ENCODE measurements at places on chromosomes 5 and 9. TPM values are rescaled to one million over a fixed set of nuclear protein-coding genes. Genes with fewer than 3 reads are reported as not detected.
A peak's percentile ranks its signal among the peaks of the same experiment; 100 is the strongest.

- DNase-seq, result no peak
Measured at GRCh38 chr5:144378681-144379080, 208.0 kb downstream of the KCTD16 start.

DNA sequence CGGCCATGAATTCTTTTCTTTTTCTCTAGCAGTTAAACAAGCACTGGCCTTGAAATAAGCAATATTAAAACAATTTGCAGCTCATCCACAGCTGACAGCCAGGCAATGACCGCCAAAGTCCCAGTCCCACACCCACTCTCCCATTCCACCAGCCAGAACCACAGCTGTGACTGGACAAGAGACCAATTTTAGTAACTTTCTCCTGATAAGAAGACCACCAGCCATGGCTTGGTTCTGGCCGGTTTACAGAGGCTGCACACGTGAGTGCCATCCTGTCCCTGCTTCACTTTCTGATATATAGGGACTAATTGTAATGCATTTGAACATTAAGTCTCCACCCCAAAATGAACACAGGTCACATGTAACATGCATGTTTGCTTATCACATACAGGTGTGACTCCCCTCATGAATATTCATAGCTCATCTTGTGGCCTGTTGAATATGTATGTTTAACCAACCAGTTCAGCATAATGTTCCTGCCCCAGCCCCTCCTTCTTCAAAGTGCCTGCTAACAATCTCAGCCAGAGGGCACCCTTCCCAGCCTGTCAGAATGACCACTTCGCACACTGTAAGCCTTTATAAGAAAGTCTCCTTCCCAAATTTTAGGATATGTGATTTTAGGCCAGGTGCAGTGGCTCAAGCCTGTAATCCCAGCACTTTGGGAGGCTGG lies 23.9 kb upstream of the FANCC start:
- DNase-seq, result peak; percentile 23

DNA sequence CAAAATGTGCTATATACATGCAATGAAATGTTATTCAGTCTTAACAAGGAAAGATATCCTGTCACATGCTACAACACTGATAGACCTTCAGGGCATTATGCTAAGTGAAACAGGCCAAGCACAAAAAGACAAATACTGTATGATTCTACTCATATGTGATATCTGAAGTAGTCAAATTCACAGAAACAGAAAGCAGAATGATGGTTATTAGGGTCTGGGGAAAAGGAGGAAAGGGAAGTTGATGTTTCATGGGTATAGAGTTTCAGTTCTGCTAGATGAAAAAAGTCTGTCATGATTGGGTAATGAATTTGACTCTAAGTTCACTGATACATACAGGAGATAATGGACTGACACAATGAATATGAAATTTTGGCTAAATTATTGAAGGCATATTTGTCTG lies 11.2 kb upstream of the RIC1 start:
- DNase-seq, result no peak

- no peak for DNase-seq
Measured at GRCh38 chr5:130237721-130238120, 333.5 kb downstream of the CHSY3 start.

DNA sequence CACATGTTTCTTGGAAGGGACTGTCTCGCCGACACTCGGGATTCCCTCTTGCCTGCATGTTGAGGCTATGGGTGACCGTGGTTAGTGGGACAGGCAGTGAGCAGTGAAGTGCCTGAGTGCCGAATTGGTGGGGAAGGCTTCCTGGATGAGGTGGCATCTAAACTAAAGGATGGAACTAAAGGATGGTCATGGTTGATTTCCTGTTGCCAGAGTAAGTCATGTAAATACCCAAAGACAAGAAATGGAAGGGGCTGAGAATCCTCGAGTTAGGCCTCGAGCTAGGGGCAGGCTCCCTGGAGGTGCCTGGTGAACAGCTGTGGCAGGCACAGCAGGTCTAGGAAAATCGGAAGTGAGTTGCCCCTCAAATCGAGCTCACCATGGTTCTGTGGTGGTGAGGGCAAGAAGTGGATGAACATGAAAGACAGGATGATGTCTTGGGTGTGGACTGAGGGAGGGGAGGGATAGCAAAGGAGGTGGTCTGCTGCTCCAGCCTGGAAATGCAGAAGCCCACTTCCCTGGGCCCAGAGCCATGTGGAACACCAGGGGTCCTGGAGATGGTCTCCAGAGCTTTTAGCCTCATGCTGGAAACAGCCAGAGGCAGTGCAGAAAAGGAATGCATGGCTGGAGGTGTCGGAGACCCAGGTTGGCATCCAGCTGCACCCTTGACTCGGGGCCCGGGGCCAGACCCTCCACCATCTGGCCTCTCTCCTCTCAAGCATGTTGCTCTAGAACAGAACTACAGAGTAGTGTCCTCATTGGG lies 12.2 kb downstream of the CD74 start:
- DNase-seq, result no peak

- DNase-seq, result no peak
Measured at GRCh38 chr5:16992444-16992843, 56.4 kb upstream of the MYO10 start.

- DNase-seq, result peak; percentile 87
Measured at GRCh38 chr5:38601863-38602298, 45.4 kb upstream of the LIFR start.

DNA sequence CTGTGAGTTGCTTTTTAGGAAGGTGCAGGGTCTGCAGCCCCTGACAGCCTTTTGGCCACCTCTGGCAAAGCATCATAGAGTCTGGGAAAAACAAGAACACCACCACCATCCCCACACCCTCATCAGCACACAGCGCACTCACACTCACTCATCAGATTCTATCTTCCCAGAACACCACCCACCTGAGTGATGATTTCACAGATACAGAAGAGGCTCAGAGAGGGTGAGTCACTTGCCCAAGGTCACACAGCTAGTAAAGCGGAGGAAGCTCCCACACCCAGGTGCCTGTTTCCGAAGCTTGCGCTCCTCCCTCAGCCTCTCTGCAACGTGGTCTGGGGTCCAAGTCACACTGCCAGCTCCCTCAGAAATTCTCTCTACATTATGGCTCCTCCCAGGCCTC lies 41.8 kb upstream of the HRH2 start:
- no peak for DNase-seq

ZFR gene
- 125 TPM for total RNA-seq

IFNA13 gene
- not detected for total RNA-seq

CAVIN4 gene
- total RNA-seq, result 0.69 TPM

Measured in renal cortical epithelial cell (primary cell).